ENCODE measurements at places on chromosomes 16 and 17.

DNA sequence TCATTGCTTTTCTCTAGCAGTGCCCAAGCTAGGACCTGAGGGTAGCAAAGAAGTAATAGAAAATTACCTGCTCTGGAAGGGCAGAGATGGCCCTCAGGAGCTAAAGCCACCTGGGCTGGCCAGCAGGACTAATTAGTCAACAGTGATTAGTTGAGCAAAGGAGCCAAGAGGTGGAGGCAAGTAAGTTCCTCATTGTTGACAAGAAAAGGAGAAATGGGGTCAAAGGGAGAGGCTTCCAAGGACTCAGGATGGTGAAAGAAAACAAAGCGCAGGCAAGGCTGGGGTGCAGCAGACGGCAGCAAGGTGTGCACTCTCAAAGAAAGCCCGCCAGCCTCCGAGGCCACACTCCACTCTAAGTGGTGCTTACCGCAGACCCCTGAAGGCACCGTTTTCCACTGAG is 44.6 kb downstream of the CMTM4 start:
- peak; percentile 27 for DNase-seq

DNA sequence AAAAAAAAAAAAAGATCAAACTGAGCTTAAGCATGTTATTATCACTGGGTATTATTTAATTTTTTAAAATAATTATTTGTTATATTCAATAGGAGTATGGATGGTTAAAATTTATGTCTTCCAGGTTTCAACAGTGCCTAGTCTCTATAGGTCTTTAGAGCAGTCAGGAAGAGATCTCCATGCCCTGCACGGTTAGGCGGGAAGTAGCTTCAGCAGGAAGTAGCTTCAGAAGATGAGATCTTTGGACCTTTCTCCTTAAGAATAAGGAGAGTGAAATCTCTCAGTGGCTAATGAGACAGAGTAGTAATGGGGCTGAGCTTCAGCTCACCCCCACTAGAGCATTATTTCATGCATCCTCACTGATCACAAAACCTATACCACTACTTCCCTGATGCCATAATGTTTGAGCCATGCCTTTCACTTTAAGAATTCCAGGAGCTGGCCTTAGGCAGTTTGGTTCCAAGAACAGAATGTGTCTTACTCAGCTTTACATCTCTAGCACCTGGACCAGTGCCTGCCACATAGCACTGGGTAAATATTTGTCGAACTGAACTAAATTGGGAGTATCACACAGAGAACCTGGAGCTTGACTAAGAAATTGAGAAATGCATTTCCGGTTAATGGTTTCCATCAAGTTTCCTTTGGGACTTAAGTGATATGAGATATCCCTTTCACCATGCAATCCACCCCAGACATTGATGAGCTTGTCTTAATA is 43.5 kb downstream of the SCPEP1 start:
- peak; percentile 87 for DNase-seq

DNA sequence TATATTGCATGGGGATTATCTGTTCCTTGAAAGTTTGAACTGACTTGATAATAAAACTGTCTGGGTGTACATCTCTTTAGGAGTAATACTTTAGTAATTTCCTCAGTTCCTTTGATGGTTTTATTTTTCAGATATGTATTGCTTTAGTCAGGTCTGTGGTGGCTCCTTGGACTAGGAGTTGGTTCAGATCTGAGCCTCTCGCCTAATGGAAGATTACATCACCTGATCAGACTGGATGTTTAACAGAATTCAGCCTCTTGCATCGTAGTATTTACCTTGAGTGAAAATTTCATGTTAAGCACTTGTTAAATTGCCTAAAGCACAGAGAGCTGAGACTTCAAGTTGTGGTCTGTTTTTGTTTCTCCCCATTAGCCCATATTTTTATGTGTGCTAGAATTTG is 267.3 kb downstream of the MAP2K4 start:
- no peak for DNase-seq

GRCh38 chr16:88965826-88966480 is 11.1 kb downstream of the CBFA2T3 start:
- DNase-seq: no peak

DNA sequence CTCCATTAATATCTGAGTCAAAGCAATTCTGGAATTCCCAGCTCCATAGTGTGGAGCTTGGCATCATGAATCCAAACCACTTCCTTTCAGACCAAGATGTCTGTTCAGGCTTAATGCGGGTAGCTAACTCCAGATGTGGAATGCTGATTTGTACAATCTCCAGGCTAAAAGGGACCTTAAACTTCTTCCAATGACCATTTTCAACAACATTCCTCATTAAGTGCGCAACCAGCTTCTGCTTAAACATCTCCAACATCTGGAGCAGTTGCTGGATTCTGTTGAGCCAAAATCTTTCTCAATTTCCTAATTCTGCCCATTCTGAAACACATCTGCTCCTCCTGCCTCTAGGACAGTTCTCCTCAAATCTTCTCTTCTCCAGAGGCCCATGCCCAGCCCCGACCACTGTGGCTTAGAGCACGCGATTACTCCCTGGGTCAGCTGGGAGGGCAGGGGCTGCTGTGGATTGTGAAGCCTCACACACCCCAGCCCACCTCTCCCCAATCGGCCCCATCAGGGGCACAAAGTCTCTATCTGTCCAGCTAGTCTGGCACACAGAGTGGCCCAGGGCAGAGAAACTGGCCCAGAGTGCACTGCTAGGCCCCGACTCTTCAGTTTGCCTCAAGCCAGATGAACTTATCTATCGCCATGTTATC is 36.2 kb downstream of the ASPA start:
- DNase-seq: no peak

GRCh38 chr17:57574040-57574513 is 171.0 kb downstream of the CCDC182 start:
- DNase-seq: peak; percentile 91
